ENCODE measurements at places on chromosomes 2 and 18.
A peak's percentile ranks its signal among the peaks of the same experiment; 100 is the strongest.

GRCh38 chr2:193943406-193943960 lies 1713.5 kb upstream of the SLC39A10 start:
- DNase-seq: no peak

DNA sequence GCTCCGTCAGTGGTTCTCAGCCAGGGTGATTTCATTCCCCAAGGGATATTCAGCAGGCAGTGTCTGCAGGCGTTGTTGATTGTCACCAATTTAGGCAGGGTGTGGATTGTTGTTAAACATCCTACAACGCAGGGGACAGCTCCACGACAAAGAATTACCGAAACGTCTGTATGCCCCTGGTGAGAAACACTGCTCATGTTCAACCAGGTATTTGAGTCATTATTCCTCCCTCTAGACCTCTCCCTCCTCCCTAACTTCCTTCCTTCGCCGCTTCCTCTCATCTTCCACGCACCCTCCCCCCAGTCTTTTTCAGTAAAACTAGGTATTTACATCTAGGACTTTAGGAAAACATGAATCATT lies 50.8 kb downstream of the NCK2 start:
- no peak for DNase-seq

GRCh38 chr2:107936433-107937359 lies 49.6 kb upstream of the SLC5A7 start:
- peak; percentile 12 for DNase-seq

- DNase-seq: peak; percentile 10
Measured at GRCh38 chr2:145654746-145655145, 1134.8 kb upstream of the ZEB2 start.

Measured in M059J (cell line).